ENCODE measurements at places on chromosomes 5 and 9.
A peak's percentile ranks its signal among the peaks of the same experiment; 100 is the strongest.

DNA sequence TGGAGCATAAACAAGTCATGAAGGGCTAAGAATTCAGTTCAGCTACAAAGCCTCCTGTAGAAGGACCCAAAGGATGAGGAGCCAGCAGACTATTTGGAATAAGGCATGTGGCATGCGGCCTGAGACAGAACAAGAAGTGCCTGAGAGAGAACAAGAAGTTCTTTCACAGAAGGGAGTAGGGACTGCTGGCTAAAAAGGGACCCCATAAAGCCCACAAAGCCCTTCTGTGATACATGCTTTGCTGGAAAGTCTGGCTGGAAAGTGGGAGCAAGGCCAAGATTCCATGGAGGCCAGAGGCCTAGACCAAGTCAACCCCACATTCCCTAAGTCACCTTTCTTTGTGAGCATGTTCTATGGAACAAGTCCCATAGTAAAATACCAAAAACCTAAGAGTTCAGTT lies 35.9 kb upstream of the UBAP2 start:
- DNase-seq, result no peak

DNA sequence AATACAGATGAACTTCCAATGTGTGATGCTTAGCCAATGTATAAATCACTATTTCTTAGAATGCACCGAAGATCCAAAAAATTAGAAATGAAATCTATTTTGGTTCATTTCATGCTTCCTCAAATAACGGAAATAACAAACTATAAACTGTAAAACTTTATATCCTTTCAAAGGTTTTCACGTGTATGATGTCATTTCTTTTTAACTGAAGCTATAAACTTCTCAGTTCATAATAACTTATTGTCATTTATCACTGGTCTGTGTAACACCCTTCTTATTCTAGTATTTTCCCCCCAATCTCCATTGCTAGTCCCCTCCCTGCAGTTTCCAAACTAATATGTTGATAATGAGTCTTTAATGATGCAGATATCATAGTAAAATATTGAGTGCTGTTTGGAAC lies 36.4 kb downstream of the DMRT2 start:
- DNase-seq, result no peak

DNA sequence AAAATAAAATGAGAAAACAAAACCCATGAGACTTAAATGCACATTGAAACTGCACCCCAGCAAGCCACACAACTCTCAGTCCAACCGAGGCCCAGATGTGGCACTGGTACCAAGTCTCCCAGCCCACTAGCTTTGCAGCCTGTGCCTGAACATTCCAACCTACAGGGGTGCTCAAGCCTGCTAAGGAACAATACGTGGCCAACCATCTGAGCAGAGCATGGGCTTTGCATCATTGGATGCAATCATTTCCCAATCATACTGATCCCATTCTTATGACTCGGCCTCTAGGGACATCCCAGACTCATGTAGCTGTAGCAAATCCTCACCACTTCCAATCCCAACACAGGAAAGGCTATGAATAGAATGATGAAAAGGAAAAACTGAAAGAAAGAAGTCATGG lies 297.2 kb downstream of the SPOCK1 start:
- peak; percentile 40 for DNase-seq

DNA sequence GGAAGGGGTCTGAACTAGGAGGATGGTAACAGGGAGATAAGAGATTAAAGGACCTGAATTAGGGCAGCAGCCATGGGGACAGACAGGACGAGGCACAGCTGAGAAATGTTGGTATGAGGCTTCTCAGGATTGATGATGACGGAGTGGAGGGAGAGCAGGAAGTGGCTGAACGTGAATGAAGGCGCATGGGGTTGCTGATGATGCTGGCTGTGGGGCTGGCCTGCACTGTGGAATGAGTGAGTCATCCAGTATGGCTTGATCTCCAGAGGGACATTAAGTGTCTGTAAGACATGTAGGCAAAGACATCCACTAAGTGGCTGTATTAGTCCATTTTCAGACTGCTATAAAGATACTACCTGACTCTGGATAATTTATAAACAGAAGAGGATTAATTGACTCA lies 256.4 kb downstream of the ICE1 start:
- no peak for DNase-seq

GRCh38 chr9:133964463-133964862 lies 27.7 kb downstream of the VAV2 start:
- DNase-seq, result no peak

DNA sequence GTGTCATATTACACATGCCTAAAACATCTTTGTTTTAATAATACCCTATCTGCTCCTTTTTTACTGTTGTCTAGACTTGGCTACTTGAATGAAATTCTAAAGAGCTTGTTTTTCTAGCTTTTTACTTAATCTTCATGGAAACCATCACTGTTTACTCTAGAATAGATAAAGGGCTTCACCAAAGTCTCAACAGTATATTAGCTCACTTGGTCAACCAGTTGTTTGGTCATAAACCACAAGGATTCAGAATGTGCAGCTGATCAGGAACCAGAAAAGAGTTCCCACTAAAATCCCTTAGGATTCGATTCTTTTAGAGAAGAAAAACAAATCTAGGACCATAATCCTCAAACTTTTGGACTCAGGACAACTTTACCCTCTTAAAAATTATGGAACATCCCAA lies 38.0 kb downstream of the CDO1 start:
- DNase-seq, result no peak

GRCh38 chr5:139739150-139739974 lies 56.2 kb upstream of the PSD2 start:
- no peak for DNase-seq

GRCh38 chr5:16929831-16930230 lies 6.3 kb downstream of the MYO10 start:
- no peak for DNase-seq

- no peak for DNase-seq
These were observed 273.1 kb downstream of the SLF1 start for GRCh38 chr5:94891565-94891964.

GRCh38 chr5:6861036-6861435 lies 147.8 kb downstream of the TENT4A start:
- DNase-seq, result no peak

DNA sequence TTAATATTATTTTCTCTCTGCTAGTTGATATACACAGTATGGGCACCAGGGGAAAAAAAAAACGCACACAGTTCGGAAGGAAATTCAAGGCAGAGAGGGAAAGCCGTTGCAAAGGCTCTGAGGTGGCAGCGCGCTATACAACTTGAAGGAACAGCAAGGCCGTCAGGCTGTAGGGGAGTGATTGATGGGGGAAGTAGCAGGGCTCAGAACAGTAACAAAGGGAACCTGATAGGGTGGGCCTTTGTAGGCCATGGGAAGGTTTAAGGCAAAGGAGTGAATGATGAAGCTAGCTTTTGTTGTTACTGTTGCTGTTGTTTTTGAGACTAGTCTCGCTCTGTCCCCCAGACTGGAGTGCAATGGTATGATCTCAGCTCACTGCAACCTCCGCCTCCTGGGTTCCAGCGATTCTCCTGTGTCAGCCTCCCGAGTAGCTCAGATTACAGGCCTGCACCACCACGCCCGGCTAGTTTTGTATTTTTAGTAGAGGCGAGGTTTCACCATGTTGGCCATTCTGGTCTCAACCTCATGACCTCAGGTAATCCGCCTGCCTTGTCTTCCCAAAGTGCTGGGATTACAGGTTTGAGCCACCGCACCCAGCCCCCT lies 27.0 kb downstream of the AQP7 start:
- DNase-seq, result no peak

DNA sequence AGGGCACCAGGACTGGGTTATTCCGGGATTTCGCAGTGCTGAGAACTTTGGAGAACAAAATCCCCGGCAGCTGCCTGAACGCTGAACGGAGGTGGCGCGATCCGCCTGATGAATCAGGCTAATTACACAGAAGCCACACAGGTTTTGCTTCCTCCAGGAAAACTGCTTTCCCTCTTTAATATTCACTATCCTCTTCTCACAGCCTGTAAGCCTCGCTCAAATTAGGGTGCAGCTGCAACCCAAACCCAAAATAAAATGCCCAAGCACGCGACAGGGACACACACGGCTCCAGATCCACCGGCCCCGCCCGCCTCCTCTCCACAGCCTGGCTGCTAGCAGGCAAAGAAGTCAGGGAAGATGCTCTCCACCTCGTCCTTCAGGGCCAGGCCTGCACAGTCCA lies 6.0 kb downstream of the SOHLH1 start:
- no peak for DNase-seq

- DNase-seq, result no peak
These were observed 7.4 kb upstream of the ENTPD8 start for GRCh38 chr9:137448602-137448962.

DNA sequence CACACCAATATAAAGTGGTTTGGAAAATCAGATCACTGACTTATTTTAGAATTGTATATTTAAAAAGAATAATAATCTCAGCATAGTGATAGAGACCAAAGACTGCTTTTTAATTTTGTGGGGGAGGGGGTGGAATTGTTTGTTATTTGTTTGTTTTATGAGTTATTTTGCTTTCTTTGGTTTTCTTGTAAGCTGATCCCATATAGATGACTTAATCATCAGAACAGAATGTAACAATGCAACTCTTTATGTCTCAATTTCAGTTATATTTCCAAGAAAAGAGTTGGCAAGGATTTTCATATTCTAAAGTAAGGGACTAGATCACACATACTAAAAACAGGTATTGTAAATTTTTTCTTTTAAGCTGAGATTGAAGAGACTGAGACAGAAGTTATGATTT lies 984.9 kb downstream of the TLE4 start:
- peak; percentile 18 for DNase-seq

- no peak for DNase-seq
These were observed 4.6 kb upstream of the TRAF2 start for GRCh38 chr9:136881691-136882108.

DNA sequence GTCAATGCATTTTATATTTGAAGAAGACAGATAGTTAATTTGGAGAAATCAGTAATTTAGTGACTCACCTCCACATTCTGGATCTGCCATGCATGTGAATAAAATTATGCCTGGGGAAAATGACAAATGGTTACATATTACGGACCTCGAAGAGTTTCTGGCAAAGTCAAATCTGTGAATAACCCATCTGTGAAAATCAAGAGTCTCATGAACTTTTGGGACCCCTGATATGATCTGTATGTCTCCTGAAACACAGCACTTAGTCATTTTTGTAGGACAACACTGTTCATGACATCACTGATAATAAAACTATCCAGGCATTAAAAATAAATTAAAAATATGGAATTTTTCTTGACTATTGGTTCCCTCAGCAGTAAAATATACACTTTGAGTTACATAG lies 584.5 kb downstream of the TLE4 start:
- no peak for DNase-seq

- no peak for DNase-seq
These were observed 71.4 kb downstream of the SLF1 start for GRCh38 chr5:94689908-94690307.

DNA sequence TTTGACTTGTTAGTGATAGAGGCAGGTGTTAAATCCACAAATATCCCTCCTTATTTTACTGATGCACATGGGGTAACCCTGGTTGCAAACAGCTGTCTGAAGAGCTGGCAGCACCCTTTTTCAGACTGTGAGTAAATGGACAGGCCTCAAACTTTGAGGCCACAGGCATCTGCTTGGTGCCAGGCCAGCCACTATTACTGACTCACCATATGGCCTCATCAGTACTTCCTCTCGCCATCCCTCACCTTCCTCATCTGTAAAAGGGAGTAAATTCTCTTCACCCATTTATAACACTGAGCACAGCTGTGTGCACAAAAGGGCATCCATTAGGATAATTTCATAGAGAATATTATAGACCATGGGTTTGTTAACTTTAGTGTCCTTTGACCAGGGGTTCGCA lies 11.9 kb upstream of the TNIP1 start:
- DNase-seq, result peak; percentile 89

GRCh38 chr5:32589416-32589815 lies 4.1 kb downstream of the SUB1 start:
- no peak for DNase-seq

- peak; percentile 95 for DNase-seq
These were observed 71.2 kb upstream of the GLIS3 start for GRCh38 chr9:4371108-4371507.

DNA sequence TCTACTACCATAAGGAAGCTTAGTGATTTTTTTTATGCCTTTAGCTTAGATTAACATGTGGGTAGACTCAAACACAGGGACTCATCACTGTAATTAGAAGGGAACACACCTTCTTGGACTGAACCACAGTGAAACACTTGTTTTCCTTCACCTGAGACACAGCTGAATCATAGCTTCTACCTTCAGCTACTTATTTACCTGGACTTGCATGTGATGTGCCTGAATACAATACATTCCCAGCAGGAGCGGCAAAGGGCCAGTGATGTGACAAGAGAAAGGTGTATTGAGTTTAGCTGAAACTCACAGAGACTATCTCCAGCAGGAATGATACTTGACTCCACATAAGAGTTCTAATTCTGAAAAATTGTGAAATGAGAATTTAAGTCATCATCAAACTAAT lies 37.8 kb downstream of the GRAMD2B start:
- no peak for DNase-seq

DNA sequence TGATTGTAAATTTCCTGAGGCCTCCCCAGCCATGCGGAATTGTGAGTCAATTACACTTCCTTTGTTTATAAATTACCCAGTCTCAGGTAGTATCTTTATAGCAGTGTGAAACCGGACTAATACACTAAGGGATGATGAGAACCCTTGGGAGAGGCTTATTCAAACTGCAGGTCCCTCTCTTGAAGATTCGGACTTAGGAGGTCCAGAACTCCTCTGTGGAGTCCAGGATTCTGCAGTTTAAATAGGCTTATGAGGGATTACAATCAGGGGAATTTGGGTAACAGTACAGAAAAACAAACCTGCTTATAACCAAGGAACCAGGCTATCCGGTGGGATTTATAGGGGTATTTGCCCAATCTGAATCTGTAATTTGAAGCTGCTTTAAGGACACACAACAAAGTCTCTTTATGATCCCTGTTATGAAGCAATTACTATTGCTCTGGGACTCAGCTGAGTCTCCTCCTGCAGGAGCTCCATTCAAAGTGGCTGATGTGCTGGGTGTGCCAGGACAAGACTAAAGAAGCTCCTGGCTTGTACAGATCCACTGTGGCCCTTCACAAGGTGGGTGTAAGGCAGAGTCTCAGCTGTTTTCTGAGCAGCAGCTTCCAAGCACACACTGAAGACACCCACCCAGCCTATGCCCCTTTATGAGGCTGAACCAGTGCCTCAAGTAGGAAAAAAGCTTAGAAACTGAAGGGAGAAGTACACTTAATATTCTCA lies 41.8 kb upstream of the LHFPL2 start:
- DNase-seq, result no peak

Data from ELR (cell line).